ENCODE measurements at places on chromosomes 5 and 9.
A peak's percentile ranks its signal among the peaks of the same experiment; 100 is the strongest.

DNA sequence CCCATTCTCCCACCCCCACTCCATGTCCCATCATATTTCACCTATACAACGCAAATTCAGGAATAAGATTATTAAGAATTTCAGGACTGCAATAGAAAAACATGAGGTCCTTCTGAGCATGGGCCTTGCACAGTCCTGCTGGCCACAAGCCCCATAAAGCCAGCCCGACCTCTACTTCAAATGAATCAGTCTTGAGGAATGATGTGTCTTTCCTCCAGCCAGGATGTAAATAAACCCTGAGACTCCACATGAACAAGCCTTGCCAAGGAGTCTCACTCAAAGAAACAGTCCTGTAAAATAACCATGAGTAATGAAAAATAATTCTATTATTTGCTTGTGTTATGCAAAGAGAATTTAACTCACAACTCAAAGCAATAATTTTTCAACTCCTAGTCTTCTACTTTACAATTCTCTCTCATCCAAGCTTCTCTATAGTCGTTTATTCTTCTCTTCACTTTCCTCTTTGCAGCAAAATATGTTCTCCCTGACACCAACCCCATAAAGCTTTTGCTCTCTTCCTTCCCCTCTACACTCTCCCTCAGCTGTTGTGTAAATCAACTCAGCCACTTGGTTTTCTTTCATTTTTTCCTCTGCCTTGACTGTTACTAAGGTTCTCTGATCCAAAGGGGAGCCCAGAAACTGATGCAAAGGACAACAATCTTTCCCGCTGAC is 140.1 kb upstream of the MOCS2 start:
- DNase-seq = no peak

- DNase-seq = no peak
Observed at GRCh38 chr5:140305471-140305870, 2.6 kb upstream of the PFDN1 start.

DNA sequence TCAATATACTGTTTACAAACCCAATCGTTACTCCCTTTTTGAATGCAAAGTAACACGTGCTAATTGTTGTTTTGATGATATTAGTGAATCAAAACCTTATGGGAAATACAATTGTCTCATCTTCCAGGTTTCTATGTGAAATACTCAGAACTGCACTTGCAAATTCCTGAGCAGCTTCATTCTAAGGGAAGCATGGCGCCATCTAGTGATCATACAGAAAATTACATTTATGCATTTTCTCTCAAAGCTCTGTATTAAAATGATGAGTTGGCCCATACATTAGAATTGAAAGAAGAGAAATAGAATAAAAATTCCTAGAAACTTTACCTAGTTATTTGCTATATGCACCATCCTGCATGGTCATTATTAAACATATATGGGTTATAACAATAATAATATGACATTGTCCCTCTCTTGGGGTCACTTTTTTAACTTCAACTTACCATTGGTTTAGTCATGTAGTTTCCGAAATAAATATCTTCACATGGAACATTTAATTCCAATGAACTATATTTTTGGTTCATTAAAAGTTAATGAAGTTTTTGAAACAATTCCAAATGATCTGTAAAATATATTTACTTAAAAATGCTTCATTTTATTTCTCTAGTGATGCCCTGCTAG is 220.0 kb downstream of the PDE4D start:
- peak; percentile 2 for DNase-seq

DNA sequence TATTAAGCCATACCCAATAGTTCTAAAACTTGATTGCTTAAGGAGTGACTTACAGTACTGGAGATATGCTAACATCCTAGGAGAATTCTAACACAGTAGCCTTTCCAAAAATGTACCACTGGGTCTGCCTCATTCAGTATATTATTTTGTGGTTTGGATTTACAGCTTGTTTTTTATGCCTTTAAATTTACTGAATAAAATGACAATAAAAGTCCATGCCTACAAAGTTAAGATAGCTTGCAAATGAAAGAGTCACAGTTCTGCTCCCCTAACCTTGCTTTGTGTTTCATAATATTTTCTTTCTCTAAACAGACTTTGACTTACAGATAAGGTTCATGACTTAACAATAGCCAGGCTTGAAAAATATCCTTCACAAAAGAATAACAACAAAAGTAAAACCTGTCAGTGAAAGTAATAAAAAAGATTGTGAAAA is 951.1 kb upstream of the NUDT12 start:
- DNase-seq = no peak

DNA sequence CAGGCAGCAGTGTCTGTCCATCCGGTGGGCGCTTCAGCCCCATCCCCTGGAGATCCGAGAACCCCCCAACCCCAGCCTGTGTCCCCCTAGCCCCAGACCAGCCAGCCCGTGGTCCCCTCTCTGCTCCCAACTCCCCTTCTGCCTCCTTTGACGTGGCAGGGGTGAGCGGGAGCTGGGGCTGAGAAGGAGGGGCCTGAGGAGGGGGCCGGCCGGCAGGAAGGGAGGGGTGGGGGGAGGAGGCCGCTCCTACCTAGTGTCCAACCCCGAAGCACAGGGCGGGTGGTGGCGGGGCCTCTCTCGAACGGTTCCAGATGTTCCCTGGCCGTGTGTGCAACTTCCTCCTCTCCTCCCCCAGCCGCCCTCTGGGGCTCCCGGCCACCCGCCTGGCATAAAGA is 31.0 kb downstream of the GOLGA2 start:
- no peak for DNase-seq

DNA sequence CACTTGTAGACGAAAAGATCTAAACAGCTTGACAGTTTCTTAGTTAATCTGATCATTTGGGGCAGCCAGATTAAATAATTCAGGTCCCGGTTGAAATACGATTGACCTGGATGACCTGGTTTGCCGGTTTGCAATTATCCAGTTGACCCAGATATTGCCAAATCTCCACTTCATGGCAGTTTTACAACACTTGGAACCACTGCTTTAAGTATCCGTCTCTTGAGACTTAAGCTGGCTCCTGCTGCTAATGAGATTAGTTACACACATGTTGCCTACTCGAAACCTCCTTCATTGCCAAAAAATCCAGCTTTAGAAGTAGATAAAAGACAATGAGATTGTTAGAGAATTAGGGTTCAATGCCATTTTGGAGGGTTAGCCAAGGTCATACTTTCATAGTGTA is 136.2 kb upstream of the HAPLN1 start:
- DNase-seq = no peak

DNA sequence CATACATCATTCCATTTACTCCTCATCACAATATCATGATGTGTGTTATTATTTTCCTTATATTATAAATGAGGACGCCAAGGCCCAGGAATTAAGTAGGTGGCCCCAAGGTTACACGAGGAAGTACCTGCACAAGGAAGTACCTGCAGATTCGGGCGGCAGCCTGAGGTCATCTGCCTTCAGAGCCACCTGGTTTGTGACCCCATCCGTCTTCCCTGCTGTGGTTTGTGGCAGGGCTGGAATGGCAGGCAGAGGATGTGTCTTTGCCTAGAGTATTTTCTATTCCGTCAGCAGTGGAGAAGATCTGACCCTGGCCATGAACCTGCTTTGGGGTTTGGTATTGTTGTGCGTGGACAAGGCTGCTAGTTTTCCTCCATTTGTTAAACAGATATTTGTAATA is 59.7 kb downstream of the PDZD2 start:
- no peak for DNase-seq

GRCh38 chr5:35924950-35925722 is 13.3 kb downstream of the CAPSL start:
- peak; percentile 73 for DNase-seq

GRCh38 chr9:127979015-127979332 is 1.8 kb downstream of the EEIG1 start:
- DNase-seq = no peak

GRCh38 chr5:175328176-175328575 is 115.8 kb downstream of the DRD1 start:
- no peak for DNase-seq

DNA sequence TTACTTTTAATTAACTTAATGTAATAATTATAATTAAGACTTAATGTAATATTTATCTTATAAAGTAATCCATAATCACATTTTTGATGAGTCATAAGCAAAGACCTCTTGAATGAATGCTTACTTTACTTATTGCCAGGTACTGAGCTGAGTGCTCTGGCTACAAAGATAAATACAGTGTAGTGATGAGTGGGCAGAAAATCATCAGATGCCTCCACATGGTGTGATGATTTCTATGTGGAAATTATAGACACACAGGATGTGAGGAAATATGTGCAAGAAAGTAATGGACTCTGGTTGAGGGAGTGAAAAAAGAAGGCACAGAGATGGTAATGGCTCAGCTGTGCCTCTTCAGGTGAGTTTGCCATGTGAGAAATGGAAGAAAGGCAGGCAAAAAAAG is 422.6 kb upstream of the CD180 start:
- DNase-seq = no peak

DNA sequence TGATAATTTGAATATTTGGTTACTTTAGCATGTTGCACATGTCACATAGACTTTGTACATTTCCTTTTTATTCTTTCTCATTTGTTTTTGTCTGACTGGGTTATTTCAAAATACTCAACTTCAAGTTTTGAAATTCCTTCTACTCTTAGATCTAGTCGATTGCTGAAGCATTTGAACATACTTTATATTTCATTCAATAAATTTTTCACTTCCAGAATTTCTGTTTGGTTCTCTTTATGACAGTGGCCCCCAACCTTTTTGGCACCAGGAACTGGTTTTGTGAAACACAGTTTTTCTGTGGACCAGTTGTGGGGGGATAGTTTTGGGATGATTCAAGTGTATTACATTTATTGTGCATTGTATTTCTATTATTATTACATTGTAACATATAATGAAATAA is 119.8 kb downstream of the COX7C start:
- DNase-seq = no peak

- DNase-seq = no peak
Observed at GRCh38 chr5:32280656-32281081, 32.1 kb downstream of the MTMR12 start.

DNA sequence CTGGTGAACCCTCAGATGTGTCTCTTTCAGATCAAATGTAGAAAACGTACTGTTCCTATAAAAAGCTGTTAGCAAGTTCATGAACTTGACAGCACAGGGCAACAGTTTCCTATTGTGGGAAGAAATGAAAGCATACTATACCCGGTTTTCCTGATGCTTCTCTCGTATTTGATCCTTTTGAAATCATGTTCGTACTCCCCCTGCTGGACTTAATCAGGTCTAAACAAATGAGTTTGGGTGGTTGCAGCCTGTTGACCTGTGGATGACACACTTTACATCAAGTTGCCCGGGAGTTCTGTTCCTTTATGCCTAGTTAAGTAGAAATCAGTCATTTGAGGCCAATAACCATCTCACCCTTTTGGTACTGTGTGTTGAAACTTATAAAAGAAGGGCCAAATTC is 1992.3 kb downstream of the MAT2B start:
- no peak for DNase-seq

DNA sequence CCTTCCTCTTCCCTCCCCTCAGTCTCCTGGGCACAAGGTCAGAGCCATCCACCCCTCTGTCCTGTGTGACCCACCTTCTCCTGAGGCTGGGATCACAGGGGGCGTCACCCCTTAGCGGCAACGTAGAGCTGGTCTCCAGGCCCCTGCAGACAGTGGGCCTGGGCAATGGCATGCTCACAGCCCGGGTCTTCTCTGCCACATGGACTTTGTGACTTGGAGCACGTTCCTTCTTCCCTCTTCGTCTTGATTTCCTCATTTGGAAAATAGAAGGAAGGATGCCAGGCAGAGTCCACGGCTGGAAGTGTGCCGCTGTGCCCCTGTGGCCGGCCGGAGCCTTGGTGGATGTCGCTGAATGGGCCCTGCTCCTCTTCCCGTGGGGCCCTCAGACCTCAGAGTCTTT is 10.0 kb downstream of the RXRA start:
- DNase-seq = no peak
